ENCODE measurements at places on chromosomes 12 and 14.

DNA sequence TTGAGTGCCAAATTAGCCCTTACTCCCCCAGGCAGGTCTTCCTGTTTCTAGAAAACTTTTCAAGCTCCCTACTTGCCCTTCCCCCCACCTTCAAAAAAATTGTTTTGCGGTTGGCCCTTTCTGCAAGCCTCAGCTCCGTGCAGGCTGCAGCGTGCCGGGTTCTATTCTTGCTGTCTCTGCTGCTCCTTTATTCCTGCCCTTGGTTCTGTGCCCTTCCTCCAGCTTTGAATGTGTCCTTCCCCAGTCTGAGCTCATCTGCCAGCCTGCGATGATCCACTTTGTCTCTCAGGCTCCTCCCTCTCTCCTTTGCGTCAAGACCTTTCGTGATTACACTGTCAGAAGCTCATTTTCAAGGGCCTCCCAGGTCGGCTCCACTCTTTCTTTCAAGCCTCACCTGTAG lies 98.6 kb downstream of the IRF2BPL start:
- peaks cover 5% of the 10 kb centered on the region for H3K27me3 ChIP-seq
- peak; percentile 88 for DNase-seq
- H3K4me3 ChIP-seq, result peak overlapping the region; percentile 21
- peaks cover 88% of the 10 kb centered on the region for H3K4me1 ChIP-seq
- H3K36me3 ChIP-seq, result no peaks in the 10 kb centered on the region

GRCh38 chr12:14775636-14775980 lies 27.7 kb downstream of the WBP11 start:
- H3K27me3 ChIP-seq, result peaks cover 13% of the 10 kb centered on the region
- H3K4me1 ChIP-seq, result peaks cover 56% of the 10 kb centered on the region

- no peaks in the 10 kb centered on the region for H3K27me3 ChIP-seq
- no peaks in the 10 kb centered on the region for H3K4me1 ChIP-seq
- H3K36me3 ChIP-seq, result no peaks in the 10 kb centered on the region
- H3K4me3 ChIP-seq, result no peak overlapping the region
- no peak overlapping the region for H3K27ac ChIP-seq
Measured at GRCh38 chr12:127324681-127325080, 942.3 kb upstream of the TMEM132C start.

- H3K4me1 ChIP-seq, result peaks cover 36% of the 10 kb centered on the region
- no peaks in the 10 kb centered on the region for H3K36me3 ChIP-seq
- peak; percentile 68 for DNase-seq
- peak overlapping the region; percentile 81 for H3K4me3 ChIP-seq
Measured at GRCh38 chr14:102525219-102525928, 15.8 kb upstream of the ANKRD9 start.

GRCh38 chr12:76123259-76124212 lies 39.1 kb upstream of the NAP1L1 start:
- DNase-seq, result no peak
- H3K27me3 ChIP-seq, result peaks cover 5% of the 10 kb centered on the region
- H3K4me3 ChIP-seq, result no peak overlapping the region
- H3K36me3 ChIP-seq, result no peaks in the 10 kb centered on the region
- no peaks in the 10 kb centered on the region for H3K4me1 ChIP-seq

DNA sequence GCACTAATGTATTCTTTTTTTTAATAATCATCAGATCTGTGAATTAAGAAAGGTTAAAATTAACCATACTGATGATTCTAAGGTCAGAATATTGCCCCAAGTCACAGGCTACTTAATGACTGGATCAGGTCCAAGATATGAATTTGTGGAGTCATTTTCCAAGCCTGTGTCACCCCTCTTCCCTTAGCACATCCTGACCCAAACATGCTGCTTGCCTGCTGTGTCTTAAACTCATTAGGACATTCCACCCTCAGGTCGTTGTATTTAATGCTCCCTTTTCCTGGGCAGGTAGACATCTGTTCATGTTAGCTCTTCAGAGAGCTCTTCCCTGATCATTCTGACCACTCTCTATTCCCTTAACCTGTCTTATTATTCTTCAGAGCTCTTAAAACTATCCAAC lies 463.5 kb upstream of the PDE3A start:
- DNase-seq, result no peak
- H3K27me3 ChIP-seq, result no peaks in the 10 kb centered on the region
- H3K36me3 ChIP-seq, result no peaks in the 10 kb centered on the region
- no peak overlapping the region for H3K4me3 ChIP-seq
- H3K4me1 ChIP-seq, result no peaks in the 10 kb centered on the region
- no peak overlapping the region for H3K27ac ChIP-seq

- H3K27ac ChIP-seq, result no peak overlapping the region
- H3K27me3 ChIP-seq, result peaks cover 21% of the 10 kb centered on the region
- H3K36me3 ChIP-seq, result peaks cover 34% of the 10 kb centered on the region
- no peak for DNase-seq
Measured at GRCh38 chr12:50101663-50102062, 2.1 kb upstream of the GPD1 start.

DNA sequence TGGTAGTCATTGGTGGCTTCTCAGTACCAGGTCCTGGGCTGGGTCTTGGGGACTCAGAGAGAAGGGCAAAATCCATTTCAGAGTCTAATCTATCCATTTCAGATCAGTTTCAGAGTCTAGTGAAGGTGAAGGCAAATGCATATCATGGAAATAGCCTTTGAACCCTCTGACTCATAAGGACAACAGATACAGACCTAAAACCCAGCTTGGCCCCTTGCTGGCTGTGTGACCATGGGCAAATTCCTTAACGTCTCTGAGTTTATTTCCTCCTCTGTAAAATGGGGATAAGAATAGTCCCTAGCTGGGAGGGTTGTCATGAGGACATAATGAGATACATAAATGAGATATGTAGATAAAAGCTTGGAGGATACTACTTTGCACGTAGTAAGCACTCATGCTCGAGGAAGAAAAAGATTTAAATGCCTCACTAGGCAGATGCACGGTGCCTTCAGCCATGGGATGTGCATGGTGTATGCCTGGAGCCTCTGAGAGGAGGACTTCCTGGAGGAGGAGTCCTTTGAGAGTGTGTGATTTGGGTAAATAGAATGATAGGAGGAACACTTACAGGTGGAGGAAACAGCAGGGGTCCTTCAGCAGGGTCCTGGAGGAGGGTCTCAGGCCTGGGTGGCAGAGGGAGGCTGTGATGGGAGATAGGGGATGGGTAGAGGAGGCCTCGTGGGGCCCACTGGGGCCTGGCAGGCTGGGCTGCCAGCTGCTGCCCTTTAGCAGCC lies 8.0 kb downstream of the DTX1 start:
- no peaks in the 10 kb centered on the region for H3K36me3 ChIP-seq
- DNase-seq, result no peak
- no peak overlapping the region for H3K27ac ChIP-seq
- H3K4me3 ChIP-seq, result no peak overlapping the region
- no peaks in the 10 kb centered on the region for H3K4me1 ChIP-seq

GRCh38 chr14:35390577-35391387 lies 13.8 kb downstream of the NFKBIA start:
- no peak overlapping the region for H3K4me3 ChIP-seq
- no peaks in the 10 kb centered on the region for H3K36me3 ChIP-seq
- no peak overlapping the region for H3K27ac ChIP-seq
- DNase-seq, result no peak

- peaks cover 38% of the 10 kb centered on the region for H3K4me1 ChIP-seq
- H3K27ac ChIP-seq, result peak overlapping the region; percentile 26
- H3K36me3 ChIP-seq, result peaks cover 28% of the 10 kb centered on the region
Measured at GRCh38 chr12:55972042-55972441, 1.8 kb upstream of the RAB5B start.

DNA sequence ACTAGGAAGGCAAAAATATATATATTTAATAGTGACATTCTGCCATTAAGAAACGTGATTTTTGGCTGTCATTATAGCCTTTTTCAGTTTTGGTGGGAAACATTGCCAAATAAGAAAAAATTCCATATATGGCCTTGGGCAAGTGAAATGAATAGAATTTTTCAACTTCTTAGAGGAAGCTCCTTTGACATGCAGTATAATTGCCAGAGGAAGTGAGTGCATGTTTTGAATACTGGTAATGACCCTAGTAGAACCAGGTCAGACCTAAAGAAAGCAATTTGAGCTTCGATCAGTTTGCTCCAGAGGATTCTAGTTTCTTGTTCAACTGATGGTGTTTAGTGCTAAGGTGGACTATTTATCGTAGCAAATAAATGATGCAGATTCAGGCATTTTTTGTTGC lies 26.2 kb upstream of the TRIM9 start:
- no peaks in the 10 kb centered on the region for H3K36me3 ChIP-seq
- H3K4me3 ChIP-seq, result no peak overlapping the region
- DNase-seq, result no peak
- no peaks in the 10 kb centered on the region for H3K4me1 ChIP-seq
- no peak overlapping the region for H3K27ac ChIP-seq

DNA sequence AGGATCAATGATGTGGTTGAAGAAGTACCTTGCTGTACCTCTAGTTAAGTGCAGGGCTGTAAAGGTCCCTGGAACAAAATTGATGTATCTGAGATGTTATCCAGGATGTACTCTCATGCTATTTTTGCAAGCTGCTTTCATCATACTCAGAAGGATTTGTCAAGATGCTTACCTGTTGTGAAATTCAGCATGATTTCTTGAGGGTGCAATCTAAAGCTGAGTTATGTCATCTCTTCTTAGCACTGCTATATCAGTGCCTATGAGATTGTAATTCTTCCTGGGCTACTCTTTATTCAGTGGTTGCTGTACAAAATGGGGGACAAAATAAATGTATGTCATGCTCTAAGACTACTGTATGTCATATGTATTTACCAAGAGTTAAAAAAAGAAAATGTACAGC lies 340.7 kb upstream of the LMO3 start:
- no peak for DNase-seq
- no peaks in the 10 kb centered on the region for H3K36me3 ChIP-seq
- no peaks in the 10 kb centered on the region for H3K4me1 ChIP-seq
- no peaks in the 10 kb centered on the region for H3K27me3 ChIP-seq
- no peak overlapping the region for H3K27ac ChIP-seq

- DNase-seq, result peak; percentile 39
- peak overlapping the region; percentile 20 for H3K27ac ChIP-seq
- no peaks in the 10 kb centered on the region for H3K36me3 ChIP-seq
- H3K4me1 ChIP-seq, result peaks cover 25% of the 10 kb centered on the region
Measured at GRCh38 chr14:100488057-100488456, 99.2 kb downstream of the BEGAIN start.

- peak; percentile 8 for DNase-seq
- H3K36me3 ChIP-seq, result no peaks in the 10 kb centered on the region
- no peaks in the 10 kb centered on the region for H3K4me1 ChIP-seq
Measured at GRCh38 chr14:104143521-104144452, 5.4 kb downstream of the KIF26A start.

- no peak for DNase-seq
- no peak overlapping the region for H3K4me3 ChIP-seq
- peaks cover 43% of the 10 kb centered on the region for H3K4me1 ChIP-seq
- no peaks in the 10 kb centered on the region for H3K27me3 ChIP-seq
- peaks cover 42% of the 10 kb centered on the region for H3K36me3 ChIP-seq
Measured at GRCh38 chr12:55818140-55818728, 393 bp downstream of the ORMDL2 start.

- no peak for DNase-seq
- H3K27ac ChIP-seq, result no peak overlapping the region
- peaks cover 37% of the 10 kb centered on the region for H3K36me3 ChIP-seq
- H3K27me3 ChIP-seq, result no peaks in the 10 kb centered on the region
- H3K4me1 ChIP-seq, result peaks cover 47% of the 10 kb centered on the region
Measured at GRCh38 chr14:31196839-31197492, 10.6 kb downstream of the HECTD1 start.

GRCh38 chr14:61649283-61649682 lies 46.0 kb upstream of the HIF1A start:
- no peak overlapping the region for H3K27ac ChIP-seq
- peaks cover 29% of the 10 kb centered on the region for H3K4me1 ChIP-seq
- no peak overlapping the region for H3K4me3 ChIP-seq

DNA sequence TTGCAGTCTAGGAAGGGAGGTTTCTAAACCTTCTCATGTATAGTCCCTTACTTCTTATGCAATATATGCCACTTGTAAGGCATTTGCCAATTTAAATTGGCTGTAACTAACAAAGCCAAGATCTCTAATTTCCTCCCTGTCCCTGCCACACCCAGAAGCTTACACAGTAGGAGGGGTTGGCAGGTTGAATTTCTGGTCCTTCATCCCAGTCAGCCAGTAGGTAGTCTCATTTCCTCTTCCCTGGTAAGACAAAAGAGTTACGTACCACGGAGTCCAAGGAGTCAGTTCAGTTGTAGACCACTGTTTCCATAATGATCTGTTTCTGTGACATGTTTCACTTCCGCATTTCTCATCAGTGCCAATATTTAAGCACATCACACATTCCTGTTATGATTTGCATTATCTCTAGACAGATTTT lies 47.0 kb upstream of the PLBD1 start:
- no peaks in the 10 kb centered on the region for H3K36me3 ChIP-seq
- no peak overlapping the region for H3K27ac ChIP-seq
- H3K4me1 ChIP-seq, result no peaks in the 10 kb centered on the region
- no peak for DNase-seq
- peaks cover 14% of the 10 kb centered on the region for H3K27me3 ChIP-seq
- no peak overlapping the region for H3K4me3 ChIP-seq

DNA sequence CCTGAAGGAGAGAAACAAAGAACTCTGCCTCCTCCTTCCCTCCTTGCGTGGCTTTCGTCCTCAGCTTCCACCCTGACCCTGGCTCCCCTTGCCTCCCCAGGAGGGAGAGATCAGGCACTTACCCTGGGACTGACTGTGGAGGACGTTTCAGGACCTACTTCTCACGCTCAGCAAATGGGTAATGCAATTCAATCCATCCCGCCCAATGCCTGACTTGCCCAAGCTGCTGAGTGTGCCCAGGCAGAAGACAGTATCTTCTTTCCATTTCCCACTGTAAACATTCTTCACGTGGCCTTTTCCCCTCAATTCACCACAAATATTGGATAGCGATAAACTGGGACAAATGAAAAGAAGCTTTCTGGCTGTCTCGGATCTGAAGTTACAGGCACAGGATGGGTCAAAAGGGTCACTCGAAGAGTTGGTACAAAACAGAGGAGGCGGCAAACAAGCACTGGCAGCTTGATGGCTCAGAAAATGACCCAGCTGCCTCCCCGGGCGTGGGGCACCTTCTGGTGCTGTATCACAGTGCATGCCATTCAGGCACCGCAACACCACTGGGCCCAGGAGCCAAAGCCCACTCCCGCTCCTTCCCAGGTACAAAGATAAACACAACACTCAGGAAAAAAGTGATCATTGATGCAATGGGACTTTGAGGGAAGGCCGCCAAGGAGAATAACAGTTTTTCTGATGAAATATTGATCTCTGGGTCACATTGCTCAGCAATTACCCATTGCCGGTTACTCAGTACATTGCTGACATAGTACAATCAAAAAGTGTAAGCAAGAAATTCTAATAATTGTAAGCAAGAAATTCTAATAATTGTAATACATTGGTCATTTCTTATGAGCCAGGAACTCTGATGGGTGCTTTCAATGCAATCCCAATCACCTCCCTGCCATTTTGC lies 65.8 kb downstream of the TRIM9 start:
- H3K27ac ChIP-seq, result no peak overlapping the region
- DNase-seq, result no peak
- no peaks in the 10 kb centered on the region for H3K4me1 ChIP-seq
- peaks cover 13% of the 10 kb centered on the region for H3K27me3 ChIP-seq
- H3K36me3 ChIP-seq, result no peaks in the 10 kb centered on the region

GRCh38 chr12:102708108-102708507 lies 208.9 kb downstream of the PAH start:
- no peaks in the 10 kb centered on the region for H3K27me3 ChIP-seq
- no peaks in the 10 kb centered on the region for H3K4me1 ChIP-seq
- no peak for DNase-seq
